ENCODE measurements at places on chromosomes 16 and 17. TPM values are rescaled to one million over a fixed set of nuclear protein-coding genes. Genes with fewer than 3 reads are reported as not detected.
A peak's percentile ranks its signal among the peaks of the same experiment; 100 is the strongest.

GRCh38 chr16:71296584-71297340, 7.6 kb upstream of the CMTR2 start:
- DNase-seq: no peak

GRCh38 chr17:77546772-77547241, 406.0 kb downstream of the SEC14L1 start:
- no peak for DNase-seq

GRCh38 chr16:27768651-27769272, 218.8 kb downstream of the KATNIP start:
- no peak for DNase-seq

DNA sequence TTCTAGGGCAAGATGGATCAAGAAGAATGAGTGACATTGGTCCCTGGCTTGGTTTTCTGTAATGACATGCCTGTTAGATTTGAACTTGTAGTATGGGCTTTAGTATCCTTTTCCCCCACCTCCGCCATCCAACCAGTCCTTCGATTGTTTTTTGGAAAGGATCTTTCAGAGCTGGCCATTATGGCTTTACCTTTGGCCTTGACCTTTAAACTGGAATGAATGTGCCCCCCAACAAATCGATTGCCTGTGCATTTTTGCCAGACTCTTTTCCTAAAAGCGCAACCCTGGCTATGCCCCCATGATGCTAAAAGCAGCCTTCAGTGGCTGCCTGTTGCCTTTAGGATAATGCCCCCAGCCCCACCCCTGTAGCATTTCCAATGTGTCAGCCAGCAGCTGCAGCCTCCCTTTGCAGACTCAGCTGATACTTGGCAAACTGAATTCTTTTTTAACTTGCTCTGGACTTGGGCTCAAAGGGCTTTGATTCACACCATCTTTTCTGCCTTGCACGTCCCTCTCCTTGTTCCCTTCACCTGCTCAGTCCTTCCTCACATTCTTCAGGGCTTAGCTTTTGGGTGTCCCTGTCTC, 4.0 kb downstream of the GPRC5C start:
- no peak for DNase-seq

DNA sequence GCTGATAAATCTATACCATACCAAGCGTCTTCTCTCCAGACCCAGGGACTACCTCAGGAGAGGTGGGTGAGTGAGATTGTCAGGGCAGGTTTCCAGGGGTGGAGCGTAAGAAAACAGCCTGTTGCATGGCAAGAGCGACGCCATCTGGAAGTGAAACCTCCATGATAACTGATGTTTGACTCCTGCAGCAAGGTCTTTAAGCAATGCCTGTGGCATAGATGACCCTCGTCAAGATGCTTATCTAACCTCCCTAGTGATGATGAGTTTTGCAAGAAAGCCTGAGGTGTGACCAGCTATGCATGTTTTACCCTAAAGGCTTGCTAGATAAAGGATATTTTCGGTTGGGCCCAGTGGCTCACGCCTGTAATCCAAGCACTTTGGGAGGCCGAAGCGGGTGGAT, 71.6 kb downstream of the GSG1L start:
- no peak for DNase-seq

- peak; percentile 62 for DNase-seq
Observed at GRCh38 chr17:17765359-17766076, 71.3 kb downstream of the SREBF1 start.

- DNase-seq: no peak
Observed at GRCh38 chr16:71254832-71255525, 24.5 kb upstream of the HYDIN start.

DNA sequence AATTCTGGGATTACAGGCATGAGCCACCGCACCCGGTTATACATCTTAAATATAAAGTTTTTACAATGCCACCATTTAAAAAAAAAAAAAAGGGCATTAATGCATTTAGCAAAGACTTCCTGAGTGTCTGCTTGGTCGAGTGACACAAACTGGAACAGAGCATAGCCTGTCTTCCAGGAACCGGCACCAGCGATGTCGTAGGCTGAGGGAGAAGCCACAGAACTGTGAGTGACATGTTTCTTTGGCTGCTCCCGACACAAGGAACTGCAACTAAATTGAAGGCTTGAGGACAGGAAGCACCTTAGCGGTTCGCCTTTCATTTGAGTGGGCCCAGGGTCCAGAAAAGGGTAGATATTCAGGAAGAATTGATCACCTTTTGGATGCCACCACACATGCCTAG, 717.8 kb downstream of the MAF start:
- no peak for DNase-seq

- no peak for DNase-seq
Observed at GRCh38 chr16:62732092-62732491, 695.9 kb upstream of the CDH8 start.

DNA sequence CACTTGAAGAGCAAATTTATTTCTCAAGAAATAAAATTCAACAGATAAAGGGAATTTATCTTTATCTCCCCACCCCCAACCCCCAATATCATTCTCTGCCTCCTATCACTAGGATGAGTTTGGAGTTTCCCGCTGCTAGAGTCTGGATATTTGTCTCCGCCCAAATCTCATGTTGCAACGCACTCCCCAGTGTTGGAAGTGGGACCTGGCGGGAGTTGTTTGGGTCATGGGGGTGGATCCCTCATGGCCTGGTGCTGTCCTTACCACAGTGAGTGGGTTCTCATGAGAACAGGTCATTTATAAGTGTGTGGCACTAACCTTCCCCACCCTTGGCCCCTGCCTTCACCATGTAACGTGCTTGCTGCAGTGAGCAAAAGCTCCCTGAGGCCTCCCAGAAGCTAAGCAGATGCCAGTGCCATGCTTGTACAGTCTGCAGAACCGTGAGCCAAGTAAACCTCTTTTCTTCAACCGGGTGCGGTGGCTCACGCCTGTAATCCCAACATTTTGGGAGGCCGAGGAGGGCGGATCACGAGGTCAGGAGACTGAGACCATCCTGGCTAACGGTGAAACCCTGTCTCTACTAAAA, 6.5 kb downstream of the CEP20 start:
- DNase-seq: no peak

DNA sequence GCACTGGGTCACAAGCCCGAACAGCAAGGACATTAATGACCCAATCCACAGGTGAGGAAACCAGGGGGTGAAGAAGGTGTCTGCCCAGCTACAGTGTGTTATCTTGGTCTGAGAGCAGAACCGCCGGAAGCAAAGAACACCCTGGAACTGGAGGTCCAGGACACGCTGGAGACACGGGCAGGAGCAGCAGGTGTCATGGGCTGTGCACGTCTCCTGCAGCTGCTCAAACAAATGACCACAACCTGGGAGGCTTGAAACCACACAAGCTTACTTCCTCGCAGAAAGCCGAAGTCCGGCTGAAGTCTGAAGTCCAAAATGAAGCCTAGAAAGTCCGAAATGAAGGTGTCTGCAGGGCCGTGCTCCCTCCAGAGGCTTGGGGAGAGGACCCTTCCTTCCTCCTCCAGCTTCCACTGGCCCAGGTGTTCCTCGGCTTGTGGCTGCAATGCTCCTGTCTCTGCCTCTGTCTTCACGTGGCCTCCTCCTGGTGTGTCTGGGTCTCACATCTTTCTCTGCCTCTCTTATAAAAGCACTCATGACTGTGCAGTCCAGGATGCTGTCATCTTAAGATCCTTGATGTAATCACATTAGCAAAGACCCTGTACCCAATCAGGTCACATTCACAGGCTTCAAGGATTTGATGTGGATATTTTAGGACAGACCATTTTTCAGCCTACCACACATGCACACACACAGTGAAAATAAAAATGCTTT, 351.2 kb downstream of the C16orf95 start:
- DNase-seq: no peak

GRCh38 chr17:40909351-40909750, 24.3 kb upstream of the KRT20 start:
- DNase-seq: peak; percentile 98

DNA sequence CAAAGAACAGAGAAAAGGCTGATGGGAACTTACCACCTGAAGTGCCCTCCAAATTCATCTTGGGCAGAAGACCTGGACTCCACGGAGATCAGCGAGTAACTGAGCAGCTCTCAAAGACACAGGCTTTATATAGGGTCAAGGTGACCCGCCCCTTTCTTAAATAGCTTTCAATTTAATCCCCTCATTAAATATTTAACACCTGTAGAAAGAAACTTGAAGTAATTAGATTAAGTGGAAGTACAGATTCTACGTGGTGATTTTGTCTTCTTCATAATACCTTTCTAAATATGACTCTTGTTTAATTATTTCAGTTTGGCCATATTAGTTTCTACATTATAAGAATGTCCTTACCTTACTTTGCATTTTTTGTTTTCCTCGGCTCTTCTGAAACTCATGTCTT, at the start of gene DUXB:
TSS of gene DUXB (minus strand) at position 101 of the 400 bp plus-strand sequence. CDS start at position 58, 43 bp downstream.
- no peak for DNase-seq

GRCh38 chr17:82457073-82457928, 1.2 kb upstream of the NARF start:
- DNase-seq: no peak

GRCh38 chr17:78623541-78623940, 46.3 kb upstream of the DNAH17 start:
- DNase-seq: no peak

GRCh38 chr17:66769911-66770310, 65.0 kb upstream of the CACNG5 start:
- no peak for DNase-seq

GRCh38 chr17:50620858-50621257, 13.8 kb upstream of the ABCC3 start:
- no peak for DNase-seq

DNA sequence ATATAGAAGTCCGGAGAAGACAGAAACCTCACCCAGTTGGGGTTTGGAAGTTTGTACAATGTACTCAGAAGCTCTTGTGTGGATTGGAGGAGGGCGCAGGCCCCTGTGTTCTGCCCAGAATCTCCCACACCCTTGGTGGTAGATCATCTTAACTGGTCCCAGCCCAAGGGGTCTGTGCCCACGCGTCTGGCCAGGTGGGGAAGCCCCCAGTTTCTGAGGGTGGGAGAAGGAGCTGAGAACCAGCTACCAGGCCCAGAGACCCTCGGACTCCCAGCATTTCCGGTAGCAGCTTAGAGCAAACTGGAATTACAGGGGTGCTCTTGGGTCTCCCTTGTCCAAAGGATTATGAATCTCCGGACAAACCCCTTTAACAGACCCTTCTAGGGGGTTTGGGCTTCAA, 2.3 kb upstream of the PPP1R9B start:
- DNase-seq: no peak

GRCh38 chr16:52528393-52529065, 18.4 kb downstream of the TOX3 start:
- no peak for DNase-seq

DNA sequence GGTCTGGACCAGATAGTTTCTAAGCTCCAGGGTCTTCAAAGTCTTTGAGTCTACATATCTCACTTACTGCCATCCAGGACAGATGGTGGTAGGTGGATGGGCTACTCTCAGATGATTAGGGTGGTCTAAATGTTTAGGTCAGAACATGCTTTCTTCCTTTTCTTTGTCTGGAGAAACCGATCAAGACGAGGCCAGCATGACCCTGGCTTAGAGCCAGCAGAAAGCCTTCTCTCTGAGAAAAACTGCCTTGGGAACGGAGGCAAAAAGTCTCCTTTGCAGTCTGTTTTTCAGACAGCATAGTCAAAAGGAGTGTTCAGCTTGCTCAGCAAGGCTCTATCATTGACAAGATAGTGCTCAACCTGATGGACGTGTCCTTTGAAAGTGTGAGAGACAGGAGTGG, 48.8 kb downstream of the SPACA3 start:
- no peak for DNase-seq

DNA sequence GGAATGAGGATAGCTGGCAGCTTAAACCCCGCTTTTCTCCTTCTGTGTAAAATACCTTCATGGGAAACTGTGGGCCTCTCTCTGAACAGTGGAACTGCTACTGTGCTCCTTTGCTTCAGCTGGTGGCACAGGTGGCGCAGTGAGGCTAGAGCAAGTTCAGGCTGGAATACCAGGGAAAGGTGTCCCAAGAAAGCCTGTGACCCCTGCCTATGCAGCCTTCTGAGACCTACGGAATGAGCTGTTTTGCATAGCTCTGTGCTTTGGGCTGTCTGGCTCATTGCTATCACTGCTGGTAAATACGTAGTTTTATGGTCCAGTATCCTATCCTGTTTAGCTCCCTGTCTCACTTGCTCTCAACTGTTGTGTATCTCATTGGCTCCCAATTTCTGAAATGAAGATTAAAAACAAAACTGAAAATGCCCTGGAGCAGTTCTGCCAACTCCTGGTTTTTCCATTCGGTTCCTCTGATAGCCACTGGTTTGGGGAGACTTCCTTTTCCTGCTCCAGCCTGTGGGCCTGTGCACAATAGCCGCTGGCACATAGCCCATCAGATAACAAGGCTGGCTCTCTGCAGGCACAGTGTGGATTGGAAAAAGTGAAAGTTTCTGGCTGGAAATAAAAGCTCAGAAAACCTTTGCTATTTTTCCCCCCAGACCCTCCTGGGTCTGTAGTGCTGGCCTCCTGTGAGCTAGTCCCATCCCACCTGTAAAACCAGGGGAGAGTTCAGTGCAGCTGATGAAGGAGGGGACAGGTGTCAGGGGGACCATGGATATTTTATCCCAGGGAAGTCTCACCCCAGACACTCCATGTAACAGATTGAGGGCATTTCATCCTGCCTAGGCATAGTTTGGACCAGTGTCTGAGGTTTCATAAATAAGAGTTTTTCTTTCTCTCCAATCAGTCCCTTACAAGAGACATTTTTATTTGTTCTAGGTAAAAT, 24.0 kb downstream of the LIMD2 start:
- peak; percentile 83 for DNase-seq

DNA sequence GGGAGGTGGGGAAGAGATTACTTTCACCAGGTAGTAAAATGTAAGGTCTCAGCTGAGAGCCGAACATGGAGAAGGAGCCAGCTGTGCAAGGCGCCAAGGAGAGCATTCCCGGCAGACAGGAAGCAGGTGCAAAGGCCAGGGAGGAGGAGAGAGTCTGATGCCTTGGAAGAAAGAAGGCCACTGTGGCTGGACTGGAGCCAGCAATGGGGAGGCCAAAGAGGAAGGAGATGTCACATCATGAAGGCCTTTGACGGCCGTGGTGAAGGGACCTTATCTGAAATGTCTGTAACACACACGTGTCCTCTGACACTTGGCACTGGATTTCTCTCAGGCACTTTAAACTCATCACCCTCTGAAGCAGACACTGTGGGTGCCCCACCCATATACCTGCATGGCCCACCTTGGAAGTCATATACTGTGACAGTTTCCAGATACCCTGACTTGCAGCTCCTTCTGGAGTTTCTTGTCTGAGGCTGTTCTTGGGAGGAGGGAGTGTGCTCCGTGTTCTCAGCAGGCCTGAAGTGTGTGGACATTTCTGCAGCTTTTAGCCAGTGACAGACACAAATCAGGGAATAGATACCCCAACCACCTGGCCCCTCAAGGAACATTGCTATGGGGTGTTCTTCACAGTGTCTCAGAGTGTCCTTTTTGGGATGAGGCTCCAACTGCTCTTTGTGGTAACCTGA, 1.9 kb upstream of the SLC5A2 start:
- DNase-seq: no peak

EME2 gene
- 9.6 TPM for polyA plus RNA-seq

C16orf89 gene
- polyA plus RNA-seq: 0.17 TPM

FNDC8 gene
- polyA plus RNA-seq: not detected

ZNF624 gene
- 0.55 TPM for polyA plus RNA-seq

KCNG4 gene
- polyA plus RNA-seq: not detected

ADAP2 gene
- polyA plus RNA-seq: 1.2 TPM

OXLD1 gene
- 22.3 TPM for polyA plus RNA-seq

LITAFD gene
- not detected for polyA plus RNA-seq
